ENCODE measurements at places on chromosomes 4 and X. TPM values are rescaled to one million over a fixed set of nuclear protein-coding genes. Genes with fewer than 3 reads are reported as not detected.

PNMA3 gene
- not detected for total RNA-seq

TLR6 gene
- total RNA-seq = 7.9 TPM

GRCh38 chrX:37984880-37985279 is 21.5 kb upstream of the SYTL5 start:
- no peak for DNase-seq

DNA sequence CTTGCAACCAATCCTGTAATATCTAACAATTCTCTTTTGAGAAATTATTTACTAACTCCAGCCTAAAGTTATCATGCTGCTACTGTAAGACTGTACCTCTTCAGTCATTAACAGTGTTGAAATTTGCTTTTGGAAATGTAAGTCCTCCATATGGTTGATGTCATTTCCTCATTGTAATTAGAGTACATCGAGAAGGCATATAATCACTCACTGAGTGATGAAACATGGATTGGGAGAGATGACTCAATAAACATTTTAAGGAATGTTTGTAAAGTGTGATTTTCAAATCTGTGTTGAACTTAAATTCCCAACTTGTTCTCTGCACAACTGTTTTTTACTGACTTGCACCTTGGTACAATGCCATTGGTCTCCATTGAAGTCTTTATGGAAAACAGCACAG is 61.2 kb downstream of the HMGB2 start:
- DNase-seq = no peak

- DNase-seq = no peak
Measured at GRCh38 chrX:103616676-103617186, 9.0 kb downstream of the TCEAL3 start.
